ENCODE measurements at places on chromosomes 16 and 17.

DNA sequence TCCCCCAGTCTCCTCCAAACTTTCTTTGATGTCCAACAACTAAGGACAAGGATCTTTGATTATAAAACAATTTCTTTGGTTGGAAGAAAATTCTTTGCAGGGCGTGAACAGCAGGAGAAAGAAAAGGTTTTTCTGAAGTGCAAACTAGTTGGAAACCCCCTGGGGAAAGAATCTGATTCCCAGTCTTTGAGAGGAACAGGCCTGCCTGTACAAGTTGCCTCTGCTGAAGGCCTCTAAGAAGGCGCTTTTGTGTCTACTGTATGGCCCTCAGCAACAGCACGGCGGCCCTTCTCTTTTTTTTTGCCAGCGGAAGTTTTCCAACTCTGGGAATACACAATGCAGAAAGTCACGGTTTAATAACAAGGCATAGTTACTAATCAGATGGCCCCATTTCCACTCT, 14.0 kb downstream of the RNF43 start:
- DNase-seq, result no peak

GRCh38 chr17:10668775-10669174, 11.7 kb upstream of the MYH3 start:
- no peak for DNase-seq

GRCh38 chr17:69732272-69732918, 317.9 kb downstream of the MAP2K6 start:
- DNase-seq, result no peak

DNA sequence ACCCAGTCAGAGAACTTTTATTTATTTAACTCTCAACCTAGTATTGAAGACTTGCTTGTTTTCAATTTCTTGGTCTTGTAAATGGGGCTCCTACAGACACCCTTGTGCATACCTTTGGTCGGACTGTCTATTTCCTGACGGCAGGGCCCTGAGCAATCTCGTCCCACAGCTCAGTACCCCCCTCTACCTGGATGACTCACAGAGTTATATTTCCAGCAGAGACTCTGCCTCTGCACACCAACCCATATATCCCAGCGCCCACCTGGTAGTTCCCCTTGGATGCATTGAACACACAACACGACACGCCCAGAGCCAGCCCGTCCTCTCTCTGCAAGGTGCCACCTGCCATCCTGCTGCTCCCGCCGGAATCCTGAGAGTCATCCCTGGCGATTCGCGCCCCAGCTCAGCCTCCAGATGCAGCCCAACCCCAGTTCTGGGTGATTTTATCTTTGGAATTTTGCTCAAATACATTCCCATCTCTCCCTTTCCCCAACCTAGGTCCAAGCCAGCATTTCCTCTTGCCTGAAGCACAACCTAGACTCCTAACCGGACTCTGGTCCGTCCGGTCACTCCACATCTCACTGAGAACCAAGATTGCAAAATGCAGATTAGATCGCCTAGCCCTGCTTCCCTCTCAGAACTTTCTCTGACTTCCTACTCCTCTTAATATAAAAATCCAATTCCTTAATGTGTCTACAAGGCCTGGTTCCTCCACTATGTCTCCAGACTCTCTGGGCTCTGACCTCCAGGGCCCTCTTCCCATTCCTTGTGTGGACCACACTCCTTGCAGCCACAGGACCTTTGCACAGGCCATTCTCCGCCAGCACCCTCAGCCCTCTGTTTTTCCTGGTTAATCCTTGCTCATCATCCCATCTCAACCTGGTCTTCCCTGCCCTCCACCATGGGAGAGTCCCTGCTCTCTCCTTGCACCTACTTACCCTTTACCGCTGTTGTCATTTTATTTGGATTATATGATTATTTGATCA, 129.2 kb downstream of the SEC14L1 start:
- DNase-seq, result no peak

DNA sequence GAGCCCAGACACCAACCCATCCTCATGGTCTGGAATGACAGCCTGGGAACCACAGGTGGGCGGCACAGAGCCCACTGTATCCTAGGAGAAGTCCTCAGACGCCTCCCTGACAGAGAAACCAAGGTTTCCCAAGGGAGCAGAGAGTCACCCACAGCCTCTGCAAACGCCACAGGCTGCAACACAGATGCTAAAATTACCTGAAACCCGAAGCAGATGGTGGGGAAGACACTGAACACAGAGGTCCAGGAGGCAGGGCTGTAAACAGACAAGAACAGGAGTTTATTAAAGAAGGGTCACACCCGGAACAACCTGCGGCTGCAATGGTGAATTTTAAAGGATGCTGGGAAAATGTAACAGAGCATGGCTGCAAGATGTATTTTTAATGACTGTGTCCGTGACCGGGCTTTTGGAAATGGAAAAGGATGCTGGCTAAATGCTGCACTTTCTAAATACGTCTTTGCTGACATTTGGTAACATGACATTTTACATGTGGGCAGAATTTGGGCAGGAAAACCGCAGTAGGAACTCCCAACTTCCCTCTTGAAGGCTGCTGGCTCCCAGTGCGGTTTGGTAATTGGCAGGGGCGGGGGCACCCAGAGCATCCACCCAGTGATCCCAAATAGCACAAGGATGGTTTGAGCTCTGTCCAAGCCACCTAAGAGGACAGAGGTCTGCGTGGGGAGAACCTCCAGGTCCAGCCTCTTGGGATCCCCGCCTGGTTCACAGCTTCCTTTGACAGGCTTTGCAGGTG, 13.1 kb downstream of the SLC38A8 start:
- DNase-seq, result no peak
